HEK293T (cell line): ENCODE measurements at places on chromosomes 3 and 15.
A peak's percentile ranks its signal among the peaks of the same experiment; 100 is the strongest.

DNA sequence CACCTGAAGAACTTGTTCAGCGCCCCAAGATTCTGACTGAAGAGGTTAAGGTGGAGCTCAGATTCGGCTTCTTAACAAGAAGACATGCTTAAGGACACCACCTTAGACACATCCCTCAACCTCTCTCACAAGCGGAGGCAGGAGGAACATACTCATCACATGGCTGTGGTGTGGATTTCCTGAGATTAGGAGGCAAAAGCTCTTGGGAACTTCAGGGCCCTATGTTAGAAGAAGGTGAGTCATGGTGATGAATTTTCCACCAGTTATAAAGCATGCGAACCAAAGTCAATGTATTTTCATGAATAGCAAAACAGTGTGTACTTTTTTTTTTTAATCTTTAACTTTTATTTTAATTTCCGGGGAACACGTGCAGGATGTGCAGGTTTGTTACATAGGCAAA, 212.2 kb upstream of the SUCLG2 start:
- no peak for DNase-seq

- DNase-seq = no peak
Observed at GRCh38 chr3:103218146-103218545, 783.3 kb downstream of the ZPLD1 start.

- DNase-seq = no peak
Observed at GRCh38 chr3:36945333-36945980, 603 bp upstream of the TRANK1 start.

GRCh38 chr3:177015881-177016280, 181.4 kb downstream of the TBL1XR1 start:
- DNase-seq = no peak

DNA sequence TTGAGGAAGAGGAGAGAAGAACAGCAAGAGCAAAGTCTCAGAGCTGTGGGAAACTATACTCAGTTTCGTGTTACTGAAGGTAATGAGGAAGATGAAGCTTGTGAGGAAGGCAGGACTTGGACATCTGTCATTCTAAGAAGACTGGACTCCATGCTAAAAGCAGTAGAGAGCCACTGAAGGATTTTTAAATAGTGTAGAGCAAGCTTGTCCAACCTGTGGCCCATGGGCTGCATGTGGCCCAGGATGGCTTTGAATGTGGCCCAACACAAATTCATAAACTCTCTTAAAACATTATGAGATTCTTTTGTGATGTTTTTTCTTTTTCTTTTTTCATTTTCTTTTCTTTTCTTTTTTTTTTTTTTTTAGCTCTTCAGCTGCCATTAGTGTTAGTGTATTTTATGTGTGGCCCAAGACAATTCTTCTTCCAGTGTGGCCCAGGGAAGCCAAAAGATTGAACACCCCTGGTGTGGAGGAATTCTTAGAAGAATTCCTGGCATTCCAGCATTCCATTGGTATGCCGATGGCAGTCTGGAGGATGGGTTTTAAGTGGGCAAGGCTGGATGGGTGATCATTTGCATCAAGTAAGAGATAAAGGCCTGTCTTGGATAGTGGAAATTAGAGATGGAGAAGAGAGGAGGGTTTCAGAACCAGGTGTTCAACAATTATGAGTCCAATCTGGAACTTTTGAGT, 6.9 kb upstream of the NFKBIZ start:
- no peak for DNase-seq

DNA sequence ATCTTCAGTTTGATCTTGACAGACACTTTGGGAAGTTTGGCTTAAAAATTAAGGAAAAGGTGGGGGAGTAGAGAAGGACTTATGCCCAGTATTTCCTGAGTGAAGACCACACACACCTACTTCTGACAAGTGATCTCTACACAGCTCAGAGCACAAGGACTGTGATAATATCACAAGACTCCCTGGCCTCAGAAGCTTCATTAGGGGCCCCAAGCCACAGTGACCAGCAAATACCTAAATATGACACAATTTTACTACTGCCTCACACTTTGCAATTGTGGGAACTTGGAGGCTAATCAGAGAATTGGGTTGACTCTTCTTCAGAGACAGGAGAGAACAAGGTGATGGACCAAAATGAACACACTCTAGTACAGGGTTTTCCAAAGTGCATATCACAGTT, 2.6 kb downstream of the ILDR1 start:
- DNase-seq = no peak

- no peak for DNase-seq
Observed at GRCh38 chr3:86774082-86774691, 216.8 kb downstream of the VGLL3 start.

GRCh38 chr3:111781561-111782446, 77.3 kb upstream of the PHLDB2 start:
- DNase-seq = no peak

- DNase-seq = no peak
Observed at GRCh38 chr15:100536733-100537132, 8.0 kb upstream of the CERS3 start.

- no peak for DNase-seq
Observed at GRCh38 chr3:185332026-185332735, 30.8 kb upstream of the MAP3K13 start.

DNA sequence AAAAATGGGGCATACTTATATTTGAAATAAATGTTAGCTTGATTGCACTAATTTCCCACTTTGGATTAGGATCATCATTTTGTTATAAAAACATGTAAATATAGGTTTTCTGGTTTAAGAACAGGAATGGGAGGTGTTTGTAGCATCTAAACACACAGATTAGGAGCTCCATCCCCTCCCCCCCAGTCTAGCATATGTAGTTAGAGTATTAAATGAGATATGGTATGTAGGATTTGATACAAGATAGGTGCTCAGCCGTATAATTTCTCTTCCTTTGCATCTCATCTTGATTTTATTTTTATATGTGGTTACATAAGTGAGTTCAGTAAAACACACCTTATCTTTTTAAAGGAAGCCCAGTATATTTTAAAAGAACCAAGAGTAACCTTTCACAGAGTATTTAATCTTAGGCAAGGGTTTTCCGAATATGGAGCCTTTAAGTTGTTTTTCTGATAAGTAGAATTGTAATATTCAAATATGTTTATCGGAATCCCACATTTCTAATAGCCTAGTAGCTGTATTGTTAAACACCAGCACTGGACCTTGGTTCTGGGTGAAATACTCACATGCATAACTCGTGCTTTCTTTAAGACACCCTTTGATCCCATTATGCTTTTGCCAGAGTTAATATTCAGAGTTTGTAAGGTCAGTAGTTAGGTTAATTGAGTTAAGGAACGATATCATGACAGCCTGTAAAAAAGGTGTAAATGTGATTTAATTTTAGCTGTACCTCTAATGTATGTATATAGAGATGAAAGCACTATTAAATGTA, 2.3 kb downstream of the SLC25A36 start:
- DNase-seq = no peak

GRCh38 chr3:127490271-127491023, 100.1 kb downstream of the TPRA1 start:
- DNase-seq = no peak

DNA sequence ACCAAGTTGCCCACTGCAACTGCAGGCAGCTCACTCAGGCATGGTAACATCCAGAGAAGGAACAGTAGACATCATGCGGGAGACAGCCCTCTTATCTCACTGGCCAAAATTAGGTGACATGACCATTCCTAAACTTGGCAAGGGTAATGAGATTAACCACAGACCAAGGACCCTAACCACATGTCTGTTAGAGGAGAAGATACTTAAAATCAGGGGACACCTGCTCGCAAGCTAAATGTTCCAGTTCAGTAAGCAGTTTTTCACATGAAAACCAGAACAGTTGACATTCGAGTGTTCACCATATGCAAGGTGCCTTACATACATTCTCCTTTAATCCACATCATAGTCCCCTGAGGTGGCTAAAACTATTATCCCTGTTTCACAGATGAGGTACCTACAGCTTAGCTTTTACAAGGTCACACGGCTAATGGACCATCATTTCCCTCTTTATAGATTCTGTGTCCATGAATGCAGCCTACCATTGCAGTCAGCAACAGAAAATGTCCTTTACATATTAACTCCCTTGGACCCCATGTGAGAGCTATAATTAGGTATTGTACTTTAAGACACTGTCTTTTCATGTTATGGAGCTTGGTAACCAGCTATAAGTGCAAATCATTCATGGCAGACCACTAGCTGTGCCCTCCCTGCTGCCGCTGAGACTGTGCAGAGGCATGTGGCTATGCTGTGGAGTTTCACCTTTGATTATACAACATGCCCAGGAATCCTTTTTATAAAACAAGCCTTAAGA, 154.1 kb downstream of the LIPC start:
- no peak for DNase-seq

DNA sequence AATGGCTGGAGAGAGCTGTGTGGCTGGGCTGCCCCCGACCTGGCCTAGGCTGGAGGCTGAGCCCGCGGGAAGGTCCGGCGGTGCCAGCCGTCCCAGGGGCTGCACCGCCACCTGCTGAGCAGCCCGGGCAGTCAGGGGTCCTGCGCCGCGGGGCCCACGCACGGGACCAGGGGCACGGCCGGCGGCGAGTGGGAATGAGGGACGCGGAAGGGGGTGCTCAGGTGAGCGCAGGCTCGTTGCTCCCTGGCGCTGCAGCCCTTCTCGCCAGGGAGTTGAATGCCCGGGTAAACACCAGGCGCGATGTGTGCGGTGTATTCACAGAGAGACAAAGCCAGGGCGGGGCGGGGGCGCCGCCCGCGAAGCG, 666 bp upstream of the SEMA3F start:
- no peak for DNase-seq

DNA sequence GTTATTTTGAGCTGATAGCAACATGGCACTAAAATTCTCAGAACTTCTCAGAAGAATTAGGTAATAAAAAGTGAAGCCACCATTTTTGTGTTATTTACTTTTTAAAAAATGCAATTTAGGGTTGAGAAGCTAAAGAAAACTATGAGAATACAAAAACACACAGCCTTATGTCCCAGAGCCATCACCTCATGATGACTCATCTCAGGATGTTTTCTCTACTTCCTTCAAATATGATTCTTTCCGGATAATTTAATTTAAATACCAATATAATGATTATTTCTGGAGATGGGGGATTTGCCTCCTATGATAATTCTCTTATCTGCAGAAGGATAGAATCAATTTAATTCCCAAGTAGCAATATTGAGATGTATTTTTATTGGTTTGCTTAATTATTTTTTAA, 105.6 kb upstream of the BFSP2 start:
- DNase-seq = no peak

DNA sequence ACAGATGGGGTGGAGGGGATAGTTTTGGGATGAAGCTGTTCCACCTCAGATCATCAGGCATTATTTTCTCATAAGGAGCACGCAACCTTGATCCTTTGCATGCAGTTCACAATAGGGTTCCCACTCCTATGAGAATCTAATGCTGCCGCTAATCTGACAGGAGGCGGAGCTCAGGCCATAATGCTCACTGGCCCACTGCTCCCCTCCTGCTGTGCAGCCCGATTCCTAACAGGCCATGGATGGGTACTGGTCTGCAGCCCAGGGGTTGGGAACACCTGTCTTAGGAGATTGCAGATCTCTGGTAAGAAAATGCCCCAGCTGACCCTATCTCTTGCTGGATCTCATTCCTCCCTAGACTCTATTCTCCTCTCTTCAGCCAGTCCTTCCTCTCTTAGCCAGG, 6.8 kb downstream of the CSTA start:
- no peak for DNase-seq

DNA sequence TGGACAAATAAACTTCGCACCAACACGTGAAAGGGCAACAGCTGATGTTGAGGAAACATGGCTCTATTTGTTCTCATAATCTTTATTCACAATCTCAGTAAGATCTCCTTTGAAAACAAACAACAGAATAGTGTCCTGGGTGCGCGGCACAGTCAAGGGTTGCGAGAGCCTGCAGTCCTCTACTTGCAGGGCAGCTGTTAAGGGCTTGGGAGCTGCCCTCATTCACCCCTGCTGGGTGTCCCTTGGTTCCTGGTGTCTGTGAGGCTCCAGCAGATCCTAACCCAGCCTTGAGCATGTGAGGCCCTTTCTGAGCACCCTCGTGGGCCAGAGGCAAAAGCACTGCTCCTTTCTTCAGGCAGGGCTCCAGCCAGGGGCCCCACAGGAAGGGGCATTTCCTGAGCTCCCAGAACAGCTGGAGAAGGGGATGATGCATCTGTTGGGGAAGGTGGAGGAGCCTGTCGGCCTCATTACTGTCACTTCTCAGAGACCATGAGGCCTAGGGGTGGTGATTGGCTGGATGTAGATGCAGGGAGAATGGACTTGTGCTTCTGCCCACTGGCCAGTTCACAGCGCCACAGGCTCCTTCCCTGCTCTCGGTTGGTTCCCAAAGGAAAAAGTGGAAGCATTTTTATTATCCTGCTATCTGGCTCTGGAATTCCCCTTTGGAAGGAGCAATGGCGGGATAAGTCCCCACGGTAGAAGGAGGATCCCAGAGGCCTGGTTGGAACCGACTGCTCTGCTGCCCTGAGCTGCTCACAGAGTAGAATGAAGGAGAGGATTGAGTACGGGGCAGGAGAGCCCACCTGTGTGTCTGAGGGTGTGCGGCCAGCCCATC, 51.9 kb upstream of the KLF13 start:
- DNase-seq = no peak

DNA sequence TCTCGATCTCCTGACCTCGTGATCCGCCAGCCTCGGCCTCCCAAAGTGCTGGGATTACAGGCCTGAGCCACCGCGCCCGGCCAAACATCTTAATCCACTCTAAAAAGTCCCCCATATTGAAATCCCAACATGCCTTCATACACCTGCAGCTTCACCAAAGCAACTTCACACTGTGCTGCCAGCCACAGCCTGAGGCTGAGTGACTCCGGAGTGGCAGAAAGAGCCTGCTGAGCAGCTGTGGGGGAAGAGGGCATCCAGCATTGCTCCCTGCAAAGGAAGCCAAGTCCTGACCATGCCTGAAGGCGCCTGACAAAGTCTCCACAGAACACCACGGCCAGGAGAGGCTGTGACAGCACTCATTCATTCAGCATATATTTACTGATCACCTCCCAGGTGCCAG, 21.6 kb upstream of the VGLL4 start:
- DNase-seq = no peak

GRCh38 chr3:57783186-57784088, 27.3 kb downstream of the SLMAP start:
- DNase-seq = no peak

DNA sequence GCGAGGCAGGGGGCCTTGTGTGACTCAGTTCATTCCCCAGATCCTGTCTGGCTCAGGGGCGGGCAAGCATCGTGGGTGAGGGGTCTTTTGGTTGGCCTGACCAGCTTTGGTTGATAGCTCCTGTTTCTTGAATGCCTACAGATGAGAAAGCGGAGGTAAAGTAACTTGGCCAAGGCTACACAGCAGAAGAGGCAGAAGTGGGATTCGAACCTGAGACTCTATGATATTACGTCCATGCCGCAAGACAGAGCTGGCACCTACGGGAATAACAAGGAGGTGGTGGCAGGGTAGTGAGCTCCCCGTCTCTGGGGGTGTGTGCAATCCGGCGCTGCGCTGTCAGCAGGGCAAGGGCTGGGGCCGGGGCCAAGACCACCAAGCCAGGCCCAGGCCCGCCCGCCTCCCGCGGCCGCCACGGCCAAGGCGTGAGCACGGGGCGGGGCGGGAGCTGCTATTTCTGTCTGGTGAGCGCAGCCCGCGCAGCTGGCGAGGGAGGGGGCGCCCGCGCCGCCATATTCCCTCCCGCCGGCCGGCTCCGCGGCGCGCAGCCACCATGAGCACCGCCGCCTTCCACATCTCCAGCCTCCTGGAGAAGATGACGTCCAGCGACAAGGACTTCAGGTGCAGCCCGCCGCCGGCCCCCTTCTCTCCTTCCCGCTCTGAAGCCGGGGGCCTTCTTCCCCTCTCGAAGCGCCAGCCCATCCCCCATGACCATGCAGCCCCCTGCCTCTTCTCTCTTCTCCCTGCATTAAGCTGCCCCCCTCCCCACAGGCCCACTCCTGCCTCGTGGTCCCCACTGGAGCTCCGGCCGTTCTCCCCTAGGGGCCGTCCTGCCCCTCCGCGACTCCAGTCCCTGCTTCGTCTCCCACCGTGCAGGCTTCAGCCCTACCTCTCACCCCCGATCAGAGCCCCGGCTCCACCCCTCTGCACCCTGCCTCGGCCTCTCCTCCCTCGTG, at the start of gene CAND2:
CAND2 (plus strand) TSS at position 510 of the 953 bp plus-strand sequence; CDS start at position 551, 41 bp downstream.
- peak; percentile 74 for DNase-seq
